Activated naive CD4-positive, alpha-beta T cell treated with Interleukin-2 at 50 U/mL for 16 hours (primary cell): ENCODE measurements at places on chromosomes 6 and 20.

- no peak for DNase-seq
Measured at GRCh38 chr6:84804720-84805119, 40.3 kb upstream of the TBX18 start.

GRCh38 chr20:44358776-44359175 is 3.3 kb downstream of the HNF4A start:
- DNase-seq, result no peak

- DNase-seq, result no peak
Measured at GRCh38 chr6:111631903-111632460, 26.3 kb upstream of the TRAF3IP2 start.

GRCh38 chr6:93418408-93419303 is 703 bp downstream of the EPHA7 start:
- no peak for DNase-seq

- peak; percentile 58 for DNase-seq
Measured at GRCh38 chr6:14711056-14711703, 534.7 kb upstream of the JARID2 start.

DNA sequence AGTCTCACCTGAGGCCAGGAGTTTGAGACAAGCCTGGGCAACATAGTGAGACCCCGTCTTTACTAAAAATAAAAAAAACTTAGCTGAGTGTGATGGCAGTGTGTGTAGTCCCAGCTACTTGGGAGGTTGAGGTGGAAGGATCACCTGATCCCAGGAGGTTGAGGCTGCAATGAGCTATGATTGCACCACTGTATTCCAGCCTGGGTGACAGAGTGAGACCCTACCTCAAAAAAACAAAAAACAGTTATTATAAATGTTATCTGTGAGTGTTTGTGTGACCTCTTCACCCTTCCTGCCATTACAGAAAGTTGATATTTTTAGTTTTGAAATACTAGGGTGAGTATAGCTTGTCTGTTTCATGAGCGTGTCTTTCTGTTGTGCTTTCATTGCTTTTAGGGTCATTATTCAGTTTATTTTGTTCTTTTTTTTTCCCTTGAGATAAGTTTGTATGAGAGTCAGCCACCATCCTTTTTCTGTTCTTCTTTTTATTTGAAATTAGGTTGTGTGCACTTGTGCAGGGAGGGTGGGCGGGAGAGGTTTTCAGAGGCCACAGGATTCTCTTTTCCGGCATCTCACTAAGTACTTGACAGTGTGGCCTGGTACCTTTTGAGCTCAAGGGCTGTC is 26.2 kb downstream of the CDYL start:
- DNase-seq, result no peak

DNA sequence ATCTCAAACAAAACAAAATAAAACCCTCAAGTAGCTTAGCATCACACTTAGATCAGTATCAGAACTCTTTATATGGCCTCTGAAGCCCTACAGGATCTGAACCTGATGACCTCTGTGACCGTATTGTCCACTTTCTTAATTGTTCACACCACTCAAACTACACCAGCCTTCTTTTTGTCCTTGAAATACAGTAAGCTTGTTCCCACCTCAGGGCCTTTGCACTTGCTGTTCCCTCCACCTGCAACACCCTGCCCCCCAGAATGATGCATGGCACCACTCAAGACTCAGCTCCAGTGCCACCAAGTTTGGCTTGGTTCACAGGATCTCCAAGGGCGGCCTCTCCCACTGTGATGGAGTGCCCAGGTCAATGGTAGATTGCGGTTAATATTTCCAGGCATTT is 25.7 kb downstream of the CPNE5 start:
- DNase-seq, result no peak

DNA sequence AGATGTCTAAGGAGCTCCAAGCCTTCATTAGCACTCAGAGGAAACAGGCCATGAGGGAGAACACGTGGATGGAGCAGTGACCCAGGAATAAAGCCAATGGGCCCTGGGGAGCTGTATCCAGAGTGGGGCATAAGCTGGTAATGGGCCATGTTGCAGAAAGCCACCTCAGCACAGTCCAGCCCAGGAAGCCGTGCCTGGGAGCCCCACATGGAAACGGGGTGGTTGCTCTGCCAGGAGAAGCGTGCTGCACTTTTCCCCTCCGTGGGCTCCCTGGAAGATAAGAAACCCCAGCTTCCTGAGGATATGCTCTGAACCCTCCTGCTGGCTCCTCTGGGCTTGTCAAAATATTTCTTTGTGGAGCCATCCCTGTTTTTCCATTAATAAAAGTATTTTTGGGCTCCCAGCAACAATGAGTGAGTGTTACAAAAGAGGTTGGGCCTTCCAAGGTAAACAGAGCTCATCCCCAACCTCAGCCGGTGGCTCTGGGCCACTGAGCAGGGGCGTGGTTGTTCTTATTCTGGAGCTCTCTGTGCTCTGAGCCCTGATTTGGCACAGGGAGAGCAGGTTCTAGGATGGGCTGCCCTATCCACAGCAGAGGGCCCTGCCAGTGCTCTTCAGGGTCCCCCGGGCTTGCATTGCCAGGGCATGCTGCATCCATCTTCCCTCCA is 31.2 kb upstream of the NFATC2 start:
- no peak for DNase-seq

DNA sequence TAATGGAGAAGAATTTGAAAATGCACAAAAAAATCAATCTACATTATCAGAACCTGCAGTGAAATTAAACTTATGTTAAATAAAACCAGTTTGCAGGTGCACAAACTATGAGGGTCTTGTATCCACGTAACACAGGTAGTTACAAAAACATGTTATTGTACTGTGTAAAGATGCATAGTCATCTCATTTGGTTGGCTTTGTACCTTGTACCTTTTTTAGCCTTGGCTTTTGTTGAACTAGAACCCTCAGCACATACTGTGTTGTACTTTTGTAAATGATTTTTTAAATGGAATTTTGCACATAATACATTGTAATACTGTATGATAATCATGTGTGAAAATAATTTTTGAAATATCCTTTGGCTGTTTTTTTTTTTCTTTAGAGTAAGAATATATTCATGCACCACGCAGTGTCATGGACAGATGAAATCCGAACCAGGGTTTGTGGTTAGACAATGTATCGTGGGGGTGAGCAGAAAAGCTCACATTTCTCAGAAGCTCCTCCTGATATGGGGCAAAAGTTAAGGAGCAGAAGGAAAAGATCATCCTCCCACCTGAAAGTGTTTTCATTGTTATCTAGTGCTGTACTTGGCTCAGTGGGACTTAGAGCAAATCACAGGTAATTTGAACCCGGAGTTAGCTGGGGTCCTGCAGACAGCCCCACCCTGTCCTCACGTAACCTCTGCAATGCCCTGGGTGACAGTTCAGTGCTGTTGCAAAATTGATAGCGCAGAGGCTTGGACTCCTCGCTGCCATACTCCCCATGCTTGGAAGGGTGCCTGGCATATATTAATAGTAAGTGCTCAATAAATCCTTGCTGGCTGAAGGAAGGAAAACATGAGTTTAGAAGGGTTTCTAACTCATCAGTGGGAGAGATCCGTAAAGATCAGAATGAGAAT is 14.8 kb upstream of the NAA20 start:
- no peak for DNase-seq

DNA sequence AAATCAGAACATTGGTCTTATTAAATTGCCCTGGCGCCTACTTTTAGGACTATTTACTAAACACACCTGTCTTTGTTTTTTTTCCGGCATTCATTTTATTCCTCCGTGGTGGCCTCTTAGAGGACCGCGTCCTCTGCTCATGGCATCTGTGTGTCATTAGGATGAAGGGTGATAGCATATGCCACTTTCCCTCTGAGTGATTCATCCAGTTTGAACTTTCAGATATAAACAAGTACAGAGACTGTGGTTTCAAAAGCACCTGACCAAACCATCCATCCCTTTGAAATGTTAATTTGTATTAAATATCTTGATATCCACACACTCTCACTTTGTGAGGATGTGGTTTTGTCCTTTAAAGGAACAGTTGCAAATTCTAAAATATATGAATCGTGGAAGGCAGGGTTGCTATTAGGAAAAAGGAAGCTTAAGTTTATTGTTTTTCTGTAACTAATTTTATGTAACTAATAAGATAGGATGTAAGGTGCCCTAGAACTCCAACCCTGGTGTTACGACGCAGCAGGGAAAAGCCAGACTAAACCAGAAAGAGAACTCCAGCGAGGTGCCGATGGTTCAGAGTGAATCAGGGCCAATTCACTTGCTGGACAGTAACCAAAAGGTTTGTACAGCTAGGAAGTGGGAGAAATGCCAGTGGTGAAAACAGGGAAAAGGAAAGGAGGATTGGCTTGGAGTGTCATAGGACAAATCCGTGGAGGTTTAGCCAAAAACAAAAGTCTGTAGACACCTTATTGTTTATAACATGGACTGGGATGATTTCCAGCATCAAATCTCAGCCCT is 98.7 kb downstream of the SHLD1 start:
- no peak for DNase-seq

DNA sequence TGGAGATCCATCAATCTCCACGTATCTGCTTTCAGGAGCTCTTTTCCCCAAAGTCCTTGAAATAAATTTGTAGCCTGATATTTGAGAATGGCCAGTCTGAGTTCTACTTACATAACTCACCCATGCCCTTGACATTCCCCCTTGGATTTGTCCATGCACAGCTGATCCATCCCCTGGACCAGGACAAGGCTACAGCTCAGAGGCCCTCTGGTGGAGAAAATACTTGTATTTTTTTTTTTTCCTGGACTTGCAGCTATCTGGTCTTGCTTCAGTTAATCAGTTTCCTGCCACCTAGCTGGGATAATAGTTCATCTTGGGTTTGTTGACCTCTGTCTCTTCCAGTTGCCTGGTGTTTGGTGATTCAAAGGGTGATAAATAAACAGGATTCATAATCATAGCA is 467.6 kb downstream of the DHX35 start:
- no peak for DNase-seq

GRCh38 chr20:45950330-45950646 is 15.8 kb downstream of the PCIF1 start:
- DNase-seq, result no peak

DNA sequence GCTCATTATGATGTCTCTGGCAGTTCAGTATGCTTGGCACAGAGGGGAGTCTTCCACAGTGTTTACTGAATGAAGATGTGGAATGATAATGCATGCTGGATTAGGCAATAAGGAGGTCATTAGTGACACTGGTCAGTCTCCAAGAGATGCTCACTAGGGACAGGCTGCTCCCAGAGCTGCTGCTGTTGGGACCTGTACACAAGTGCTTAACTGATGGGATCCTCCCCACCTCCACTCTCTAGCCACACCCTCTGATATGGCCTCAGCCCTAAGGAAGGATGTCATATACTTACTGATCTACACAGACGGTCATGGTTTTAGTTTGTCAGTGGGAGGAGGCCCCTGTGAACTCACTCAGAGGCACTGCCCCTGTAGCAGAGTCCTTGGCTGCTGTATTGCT is 73.4 kb downstream of the MYB start:
- DNase-seq, result no peak

GRCh38 chr6:111478749-111479148 is 4.3 kb downstream of the REV3L start:
- no peak for DNase-seq

DNA sequence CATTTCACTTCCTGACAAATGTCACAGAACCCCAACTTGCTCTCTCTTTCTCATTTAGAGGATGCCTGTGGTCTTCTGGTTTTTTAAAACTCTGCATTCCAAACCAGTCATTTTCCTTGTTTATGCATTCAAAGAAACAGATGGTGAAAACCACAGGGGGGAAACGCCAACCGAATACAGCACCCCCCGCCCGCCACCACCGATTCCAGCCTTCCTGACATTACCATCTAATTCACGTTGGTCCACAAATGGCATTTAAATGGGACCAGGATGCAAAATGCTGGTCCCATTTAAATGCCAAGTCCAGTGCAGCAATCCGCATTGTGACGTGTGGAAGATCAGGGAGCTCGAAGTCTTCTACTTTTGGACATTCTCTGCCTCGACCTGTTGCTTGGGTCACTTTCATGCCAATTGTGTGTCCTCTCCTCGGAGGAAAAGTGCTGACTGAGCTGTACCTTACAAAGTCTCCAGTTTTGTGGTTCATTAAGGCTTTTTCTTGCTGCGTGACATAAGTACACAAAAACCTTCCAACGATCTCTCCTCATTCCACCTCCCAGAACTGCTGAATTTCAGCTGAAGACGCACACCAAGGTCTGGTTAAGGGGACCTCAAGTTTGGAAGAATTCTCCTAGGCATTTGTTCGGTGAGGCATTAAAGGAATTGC is 35.8 kb downstream of the NEDD9 start:
- no peak for DNase-seq

- no peak for DNase-seq
Measured at GRCh38 chr6:133890711-133891148, 1.8 kb downstream of the TCF21 start.

GRCh38 chr20:40103420-40103819 is 585.6 kb downstream of the MAFB start:
- no peak for DNase-seq

DNA sequence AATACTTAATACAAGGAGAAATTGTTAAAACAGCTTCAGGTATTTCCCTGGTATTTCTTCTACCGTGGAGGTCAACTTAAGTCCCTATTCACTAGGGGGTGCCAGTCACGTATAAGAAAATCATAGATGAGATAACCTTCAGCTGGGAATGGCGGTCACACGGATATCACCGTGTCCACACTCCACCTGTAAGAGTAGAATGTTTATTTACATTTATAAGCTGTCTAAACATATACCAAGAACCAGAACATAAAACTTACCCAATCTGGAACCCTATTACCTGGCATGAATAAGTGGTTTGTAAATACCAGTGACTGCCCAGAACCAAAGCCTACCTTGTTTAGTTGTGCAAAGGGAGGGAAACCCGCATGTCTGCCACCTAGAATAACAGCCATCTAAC is 1.9 kb upstream of the ELOVL4 start:
- peak; percentile 39 for DNase-seq

GRCh38 chr6:41578217-41579087 is 32.3 kb downstream of the FOXP4 start:
- no peak for DNase-seq

GRCh38 chr6:78615430-78615904 is 251.9 kb upstream of the IRAK1BP1 start:
- DNase-seq, result no peak

GRCh38 chr6:83466328-83466727 is 35.5 kb upstream of the ME1 start:
- DNase-seq, result no peak

DNA sequence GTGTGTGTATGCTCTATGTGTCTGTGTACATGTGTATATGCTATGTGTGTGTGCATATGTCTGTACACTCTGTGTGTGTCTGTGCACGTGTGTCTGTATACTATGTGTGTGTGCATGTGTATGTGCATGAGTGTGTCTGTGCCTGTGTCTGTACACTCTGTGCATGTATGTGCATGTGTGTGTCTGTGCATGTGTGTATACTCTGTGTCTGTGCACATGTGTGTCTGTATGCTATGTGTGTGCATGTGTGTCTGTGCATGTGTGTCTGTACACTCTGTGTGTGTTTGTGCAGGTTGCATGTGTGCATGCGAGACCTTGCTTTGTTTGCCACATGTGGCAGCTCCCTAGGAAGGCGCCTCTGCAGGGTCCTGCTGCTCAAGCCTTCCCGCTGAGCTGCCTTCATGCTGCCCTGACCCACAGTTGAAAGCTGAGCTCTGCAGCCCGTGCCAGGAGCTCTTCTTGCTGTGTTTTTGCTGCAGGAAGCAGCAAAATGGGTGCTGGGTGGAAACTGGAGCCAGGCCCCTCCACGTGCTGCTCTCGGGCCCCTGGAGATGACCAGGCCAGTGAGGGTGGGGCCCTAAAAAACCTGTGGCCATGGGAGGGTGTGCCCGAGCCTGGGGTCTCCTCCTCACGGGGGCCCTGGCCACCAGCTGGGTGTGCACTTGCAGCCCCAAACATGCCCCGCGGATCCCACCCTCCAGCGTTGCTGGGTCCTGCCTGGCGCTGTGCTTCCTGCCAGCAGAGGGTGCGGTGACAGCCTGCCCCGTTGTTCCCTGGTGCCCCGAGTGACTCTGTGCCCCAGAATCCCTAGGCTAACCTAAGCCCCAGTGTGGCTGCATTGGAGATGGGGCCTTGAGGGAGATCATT is 109.1 kb downstream of the DACT2 start:
- DNase-seq, result no peak
